NCI-H1105 treated with DMSO at 0.1 percent for 48 hours (cell line): ENCODE measurements at places on chromosomes 1 and 21.

GRCh38 chr1:182181167-182181572 is 119.7 kb upstream of the ZNF648 start:
- DNase-seq, result no peak

DNA sequence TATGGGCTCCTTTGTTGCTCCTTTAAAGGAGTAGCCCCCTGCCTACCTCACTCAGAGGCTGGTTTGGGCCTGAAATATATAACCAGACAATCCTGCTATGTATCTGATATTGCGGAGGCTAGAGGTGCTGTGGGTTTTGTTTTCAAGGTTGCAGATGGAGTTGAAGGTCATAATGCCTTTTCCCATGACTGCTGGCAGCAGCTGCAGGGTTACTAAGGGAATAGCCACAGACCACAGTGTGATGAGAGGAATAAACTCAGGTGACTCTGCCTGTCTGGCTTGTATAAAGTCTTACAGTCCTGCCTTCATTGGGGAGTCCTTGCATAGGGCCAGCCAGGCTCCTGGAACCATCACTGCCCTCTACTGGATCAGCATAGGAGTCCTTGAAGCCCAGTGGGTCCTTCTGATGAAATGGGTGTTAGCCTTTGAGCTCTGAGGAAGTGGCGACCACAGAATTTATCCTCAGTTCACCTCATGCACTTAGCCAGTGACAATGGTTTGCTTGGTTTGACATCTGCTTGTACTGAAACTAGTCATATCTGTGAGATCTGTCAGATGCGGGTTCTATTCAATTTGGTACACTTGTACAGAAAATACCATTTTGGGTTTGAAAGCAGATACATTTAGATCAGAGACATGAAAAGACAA is 174.4 kb upstream of the HMCN1 start:
- no peak for DNase-seq

- DNase-seq, result no peak
Measured at GRCh38 chr1:202516434-202516877, 168.0 kb downstream of the PPP1R12B start.

GRCh38 chr1:214351551-214352277 is 70.8 kb downstream of the SMYD2 start:
- DNase-seq, result no peak

GRCh38 chr21:19998453-19998852 is 999.8 kb upstream of the NCAM2 start:
- no peak for DNase-seq

DNA sequence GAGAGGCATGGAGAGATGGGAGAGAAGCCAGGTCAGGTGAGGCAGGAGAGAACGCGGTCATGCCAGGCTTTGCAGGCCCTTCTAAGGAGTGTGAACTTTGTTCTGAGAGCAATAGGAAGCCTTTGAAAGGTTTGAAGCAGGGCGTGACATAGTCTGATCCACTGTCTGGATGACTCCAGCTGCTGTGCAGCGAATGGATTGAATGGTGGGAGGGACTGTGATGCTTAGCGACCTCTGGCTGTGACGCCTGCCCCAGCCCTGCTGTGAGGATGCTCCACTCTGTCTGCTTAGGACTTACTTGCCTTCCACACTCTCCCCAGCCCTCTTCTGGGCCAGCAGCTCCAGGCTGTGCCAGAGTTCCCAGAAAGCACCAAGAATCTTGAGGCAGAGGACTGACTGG is 41.8 kb upstream of the POU3F1 start:
- DNase-seq, result no peak
